ENCODE measurements at places on chromosomes 7 and 10. TPM values are rescaled to one million over a fixed set of nuclear protein-coding genes. Genes with fewer than 3 reads are reported as not detected.

TDRD1 gene
- not detected for total RNA-seq

DNA sequence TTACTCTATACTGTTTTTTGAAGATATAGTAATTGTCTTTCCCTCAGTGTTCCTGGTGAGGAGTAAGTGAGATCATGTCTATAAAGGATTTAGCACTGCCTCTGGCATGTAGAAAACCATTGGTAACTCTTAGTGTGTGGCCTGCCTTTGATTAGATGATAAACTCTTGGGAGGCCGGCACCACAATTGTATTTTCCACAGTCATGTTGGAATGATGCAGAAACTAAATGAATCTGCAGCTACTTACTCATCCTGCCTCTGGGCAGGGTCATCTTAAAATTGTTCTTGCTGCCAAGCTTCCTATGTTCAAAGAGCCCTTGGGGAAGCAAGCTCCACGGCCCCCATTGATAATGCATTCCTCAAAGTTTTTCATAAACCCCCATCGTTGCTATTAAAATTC, 204.6 kb downstream of the ANKRD7 start:
- no peaks in the 10 kb centered on the region for H3K4me1 ChIP-seq
- no peak overlapping the region for H3K27ac ChIP-seq
- H3K27me3 ChIP-seq = no peaks in the 10 kb centered on the region
- H3K4me3 ChIP-seq = no peak overlapping the region

DNA sequence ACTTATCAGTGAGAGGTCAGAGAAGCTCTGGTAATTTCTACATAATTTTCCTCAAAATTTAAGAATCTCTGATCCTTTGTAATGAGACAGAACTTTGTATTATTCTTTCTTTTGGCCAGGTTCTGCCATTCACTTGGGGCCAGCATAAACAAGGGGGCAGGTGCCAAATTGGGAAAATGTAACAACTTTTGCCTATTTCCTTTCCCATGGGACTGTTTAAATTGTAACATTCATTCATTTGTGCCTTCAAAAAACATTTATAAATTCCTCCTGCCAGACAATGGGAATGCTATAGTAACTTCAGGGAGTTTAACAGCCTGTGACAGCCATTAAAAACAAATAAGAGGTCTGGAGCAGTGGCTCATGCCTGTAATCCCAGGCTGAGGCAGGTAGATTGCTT, 12.4 kb downstream of the DYNC1I1 start:
- H3K27me3 ChIP-seq = no peaks in the 10 kb centered on the region
- H3K4me1 ChIP-seq = no peaks in the 10 kb centered on the region
- H3K27ac ChIP-seq = no peak overlapping the region
- no peaks in the 10 kb centered on the region for H3K36me3 ChIP-seq
- no peak for DNase-seq

MRC1 gene
- 0.05 TPM for total RNA-seq

GRCh38 chr10:78212786-78213175, 179.1 kb downstream of the RPS24 start:
- DNase-seq = no peak
- H3K4me1 ChIP-seq = peaks cover 12% of the 10 kb centered on the region
- no peaks in the 10 kb centered on the region for H3K36me3 ChIP-seq
- no peak overlapping the region for H3K4me3 ChIP-seq

DNA sequence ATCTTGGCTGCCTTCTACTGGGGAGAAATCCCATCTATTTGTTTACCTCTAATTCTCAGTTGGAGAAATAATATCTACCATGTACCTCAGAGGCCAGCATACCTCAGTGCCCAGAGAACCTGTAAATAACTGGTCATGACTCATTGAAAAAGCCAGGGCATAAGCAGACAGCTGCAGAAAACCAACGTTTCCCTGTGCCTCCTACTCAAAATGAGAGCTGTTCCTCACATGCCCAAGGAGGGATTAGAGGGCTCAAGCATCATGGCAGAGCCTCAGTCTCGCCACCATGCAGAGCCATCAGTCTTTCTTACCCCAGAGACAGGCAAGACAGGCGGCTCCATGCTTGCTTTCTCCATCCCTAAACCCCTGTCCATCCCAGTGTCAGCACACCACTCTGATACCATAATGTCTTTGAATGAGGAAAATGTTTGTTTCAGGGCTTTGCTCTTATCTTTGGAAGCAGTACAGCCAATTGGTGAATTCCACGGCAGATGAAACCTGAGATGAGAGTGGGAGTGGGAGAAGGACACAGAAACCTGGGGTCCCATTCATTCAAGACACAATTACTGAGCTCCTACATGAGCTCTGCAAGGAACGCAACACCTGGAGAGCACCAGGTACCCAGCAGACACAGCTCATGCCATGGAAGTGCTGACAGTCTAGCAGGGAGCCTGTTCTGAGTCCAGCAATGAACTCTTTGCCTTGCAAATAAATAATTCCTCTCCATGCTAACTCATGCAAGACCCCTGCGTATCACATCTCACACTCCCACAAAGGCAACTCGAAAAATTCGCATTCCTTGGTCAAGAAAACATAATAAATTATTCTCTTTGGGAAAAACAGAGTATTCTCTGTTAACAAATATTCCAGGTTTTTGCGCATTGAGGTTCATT, 21.1 kb downstream of the PON1 start:
- no peaks in the 10 kb centered on the region for H3K4me1 ChIP-seq
- no peak overlapping the region for H3K27ac ChIP-seq
- DNase-seq = no peak
- H3K27me3 ChIP-seq = no peaks in the 10 kb centered on the region

TEX47 gene
- not detected for total RNA-seq

GPR22 gene
- total RNA-seq = not detected

GOT1 gene
- 46.8 TPM for total RNA-seq

DNA sequence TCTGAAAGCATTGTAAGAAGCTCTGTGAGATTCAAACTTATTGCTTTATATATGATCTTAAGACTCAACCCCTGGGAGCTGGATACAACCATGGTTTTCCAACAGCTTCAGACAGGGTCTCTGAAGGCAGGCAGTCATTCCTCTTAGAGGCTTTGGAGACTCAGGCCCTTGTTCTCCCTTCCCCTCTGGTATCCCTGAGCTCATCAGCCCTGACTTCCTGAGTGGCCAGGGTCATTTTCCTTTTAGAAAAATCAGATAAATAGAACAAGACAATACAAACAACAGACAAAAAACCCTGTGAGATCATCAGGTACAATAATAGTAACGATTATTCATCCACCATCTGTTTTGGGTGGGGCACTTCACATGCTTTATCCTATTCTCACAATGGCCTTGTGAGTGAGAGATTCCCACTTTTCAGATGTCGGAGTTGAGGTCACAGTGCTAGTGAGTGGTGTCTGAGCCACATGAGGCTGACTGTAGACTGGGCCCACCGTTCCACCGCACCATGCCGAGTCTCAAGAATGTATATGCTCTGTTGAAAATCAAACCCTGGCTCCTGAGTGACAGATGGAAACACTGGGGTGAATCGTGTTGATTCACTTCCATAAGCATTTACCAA, 144.2 kb downstream of the CXCL12 start:
- peak; percentile 60 for DNase-seq
- no peaks in the 10 kb centered on the region for H3K4me1 ChIP-seq
- H3K27ac ChIP-seq = no peak overlapping the region
- H3K27me3 ChIP-seq = no peaks in the 10 kb centered on the region

DRGX gene
- not detected for total RNA-seq

RET gene
- 0.79 TPM for total RNA-seq

- H3K27me3 ChIP-seq = no peaks in the 10 kb centered on the region
- no peak overlapping the region for H3K27ac ChIP-seq
- no peaks in the 10 kb centered on the region for H3K4me1 ChIP-seq
- DNase-seq = peak; percentile 55
- H3K4me3 ChIP-seq = no peak overlapping the region
These were observed 239.2 kb upstream of the AKR1E2 start for GRCh38 chr10:4586776-4587175.
